ENCODE measurements at places on chromosomes 1 and 21. TPM values are rescaled to one million over a fixed set of nuclear protein-coding genes. Genes with fewer than 3 reads are reported as not detected.

CFHR2 gene
- not detected for total RNA-seq

ZFP69B gene
- total RNA-seq, result 6.7 TPM

DNA sequence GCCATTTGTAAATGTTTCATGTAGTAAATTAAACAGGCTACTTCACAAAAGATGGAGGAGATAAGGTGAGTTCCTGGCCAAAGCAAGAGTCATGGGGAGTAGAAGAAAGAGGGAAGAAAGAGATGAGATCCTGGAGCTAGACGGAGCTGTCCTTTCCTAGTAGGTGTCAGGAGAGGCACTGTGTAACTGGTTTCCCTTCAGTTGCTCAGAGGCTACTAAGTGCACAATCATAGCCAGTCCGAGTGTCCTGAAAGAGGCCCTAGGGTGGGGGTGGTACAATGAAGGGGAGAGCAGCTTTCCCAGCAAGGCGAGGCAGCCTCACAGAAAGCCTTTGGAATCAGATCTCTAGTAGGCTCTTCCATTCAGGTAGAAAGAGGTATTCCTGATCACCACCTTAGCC is 390.9 kb downstream of the KCNH1 start:
- peak; percentile 23 for DNase-seq

DNA sequence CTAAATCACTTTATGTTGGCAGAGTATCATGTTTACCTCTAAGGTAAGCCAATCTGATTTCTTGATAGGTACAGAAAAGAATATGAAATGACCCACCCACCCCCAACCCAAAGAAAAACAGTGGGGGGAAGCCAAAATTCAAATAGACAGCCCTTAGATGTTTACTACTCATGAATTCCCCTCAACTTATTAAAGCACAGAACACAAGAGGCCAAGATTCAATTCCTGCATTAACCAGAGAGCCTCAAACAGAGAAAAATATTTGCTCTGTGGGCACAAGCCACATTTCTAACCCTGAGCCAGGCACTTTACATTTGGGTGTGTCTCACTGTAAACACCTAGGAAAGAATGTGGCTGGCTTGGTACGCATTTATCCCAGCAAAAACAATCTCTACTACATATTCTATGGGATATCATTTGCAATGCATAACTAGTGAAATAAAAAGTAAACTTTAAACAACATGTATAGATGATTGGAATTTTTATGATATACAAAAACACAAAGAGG is 84.3 kb downstream of the PTPN14 start:
- DNase-seq, result no peak

PLK3 gene
- 57.1 TPM for total RNA-seq

HHIPL2 gene
- total RNA-seq, result 0.13 TPM

DNA sequence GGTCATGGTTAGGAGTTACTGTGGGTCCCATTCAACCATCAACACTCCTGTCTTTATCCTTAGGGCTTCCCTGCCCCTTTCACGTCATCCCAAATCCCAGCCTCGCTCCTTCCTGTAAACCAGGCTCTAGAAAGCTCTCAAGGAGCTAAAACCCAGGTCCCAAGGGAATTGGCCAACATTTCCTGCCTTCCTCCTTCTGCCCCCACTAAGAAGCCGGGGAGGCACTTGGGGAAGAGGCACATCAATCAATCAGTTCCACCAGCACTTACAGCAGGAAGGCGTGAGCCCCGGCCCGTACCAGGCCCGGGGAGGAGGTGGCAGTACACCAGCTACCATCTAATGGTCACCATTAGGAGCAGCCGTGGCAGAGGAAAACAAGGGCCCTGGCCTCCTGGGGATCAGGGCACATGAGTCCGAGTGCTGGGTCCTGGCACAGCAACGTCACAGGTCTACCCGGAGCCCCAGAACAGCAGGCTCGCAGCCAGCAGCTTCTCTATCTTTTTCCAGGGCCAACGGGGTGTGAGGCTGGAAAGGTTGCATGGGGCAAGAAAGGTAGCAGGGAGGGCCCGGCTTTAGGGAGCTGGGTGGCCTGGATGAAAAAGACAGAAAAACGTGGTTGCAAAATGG is 108.6 kb downstream of the CASZ1 start:
- no peak for DNase-seq

DNA sequence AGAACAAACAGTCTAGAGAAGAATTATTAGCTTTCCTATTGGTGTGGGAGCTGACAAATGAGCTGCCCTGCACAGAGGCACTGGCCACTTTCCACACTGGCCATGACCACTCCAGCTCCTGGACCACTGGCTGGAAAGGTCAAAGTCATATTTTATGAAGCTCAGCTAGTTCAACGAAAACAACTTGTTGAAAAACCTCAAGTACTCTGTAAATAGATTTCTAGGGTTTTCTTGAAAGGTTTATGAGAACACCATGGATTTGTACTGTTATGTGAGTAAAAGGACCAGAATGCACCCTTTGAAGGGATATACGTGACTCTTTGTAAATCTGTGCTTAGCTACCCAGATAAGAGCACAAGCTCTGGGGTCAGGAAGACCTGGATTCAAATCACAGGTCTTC is 54.5 kb upstream of the FGGY start:
- no peak for DNase-seq

DNA sequence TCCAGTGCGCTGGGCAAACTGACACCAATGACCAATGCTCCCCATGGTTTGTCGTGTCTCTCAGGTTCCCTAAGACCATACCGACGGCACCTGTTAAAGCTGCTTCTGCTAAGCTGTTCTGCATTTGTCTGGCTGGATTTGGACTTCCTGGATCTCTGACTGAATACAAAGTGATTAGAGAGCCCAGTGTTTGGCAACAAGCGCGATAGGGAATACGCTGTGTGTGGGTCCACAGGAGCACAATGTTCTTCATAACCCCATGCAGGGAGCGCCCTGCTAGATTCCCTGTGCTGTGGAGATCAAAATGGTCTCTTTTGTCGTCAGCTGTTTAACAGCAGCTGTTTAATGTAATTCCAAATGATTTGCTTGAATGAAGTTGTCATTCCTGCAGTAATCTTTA is 26.0 kb upstream of the ESRRG start:
- no peak for DNase-seq

- no peak for DNase-seq
Measured at GRCh38 chr1:73887412-73887811, 310.6 kb downstream of the LRRIQ3 start.

KRTAP11-1 gene
- total RNA-seq, result not detected

- no peak for DNase-seq
Measured at GRCh38 chr1:7579016-7579415, 192.1 kb upstream of the VAMP3 start.

DNA sequence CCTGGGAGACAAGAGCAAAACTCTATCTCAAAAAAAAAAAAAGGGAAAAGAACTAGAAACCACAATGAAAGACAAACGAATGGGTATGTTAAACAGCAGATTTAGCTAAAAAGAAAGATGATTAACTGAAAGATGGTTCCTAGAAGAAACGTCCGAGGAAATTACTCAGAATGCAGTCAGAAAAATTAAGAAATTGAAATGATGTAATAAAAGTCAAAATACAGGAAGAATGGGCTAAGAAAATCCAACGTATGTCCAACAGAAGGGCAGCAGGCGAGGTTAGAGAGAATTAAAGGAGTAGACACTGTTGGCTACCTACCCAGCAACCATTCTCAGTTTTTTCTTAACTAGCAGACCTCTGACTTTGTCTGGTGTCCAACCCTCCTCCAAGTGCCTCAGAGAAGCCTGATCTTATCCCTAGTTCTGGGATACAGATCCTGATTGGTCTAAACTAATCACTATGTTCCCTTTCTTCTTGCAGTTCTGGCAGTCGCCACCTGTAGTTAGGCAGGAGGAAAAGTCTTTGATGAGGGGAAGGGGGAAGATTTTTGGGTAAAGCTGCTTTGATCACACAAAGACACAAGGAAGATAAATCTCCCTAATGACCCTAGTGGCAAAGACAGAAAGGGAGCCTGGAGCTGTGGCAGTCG is 25.7 kb downstream of the GPR161 start:
- peak; percentile 15 for DNase-seq

SMIM1 gene
- total RNA-seq, result 1.3 TPM
